ENCODE measurements at places on chromosomes 7 and 10. TPM values are rescaled to one million over a fixed set of nuclear protein-coding genes. Genes with fewer than 3 reads are reported as not detected.

NPSR1 gene
- total RNA-seq = not detected

ADAM22 gene
- not detected for total RNA-seq

CRPPA gene
- total RNA-seq = 0.96 TPM

ZNF467 gene
- 1.2 TPM for total RNA-seq

GOT1 gene
- 60.3 TPM for total RNA-seq

SLC26A3 gene
- not detected for total RNA-seq

All from tracheal epithelial cell (primary cell).